ENCODE measurements at places on chromosomes 12 and 14. TPM values are rescaled to one million over a fixed set of nuclear protein-coding genes. Genes with fewer than 3 reads are reported as not detected.

The RERGL gene
- total RNA-seq: 0.30 TPM

The ANG gene
- total RNA-seq: 8.0 TPM

The RPGRIP1 gene
- under 0.01 TPM for total RNA-seq

The KCNC2 gene
- under 0.01 TPM for total RNA-seq

Data from smooth muscle cell of the coronary artery (primary cell).